Activated effector memory CD4-positive, alpha-beta T cell treated with anti-CD3 and anti-CD28 coated beads, Interleukin-2, amount 50 U/mL, for 16 hours (primary cell): ENCODE measurements at places on chromosomes 7 and 10.

DNA sequence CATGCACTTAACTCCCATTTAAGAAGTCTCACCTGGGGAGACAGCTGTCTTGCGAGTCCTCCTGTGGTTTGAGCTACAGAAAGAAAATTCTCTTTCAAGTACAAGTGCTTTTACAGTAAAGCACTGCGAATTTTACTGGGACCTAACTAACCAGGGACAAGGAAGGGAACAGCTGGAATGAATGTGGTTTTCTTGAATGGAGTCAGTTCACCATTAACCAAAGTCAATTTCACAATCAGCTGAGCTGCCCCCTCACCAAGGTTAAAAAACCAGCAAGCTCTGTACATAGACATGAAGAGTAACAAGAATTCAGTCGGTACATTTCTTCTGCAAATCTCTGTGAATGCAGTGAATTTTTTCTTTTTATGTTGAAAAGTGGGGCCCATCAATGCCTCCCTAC, 56.3 kb downstream of the GFRA1 start:
- no peak for DNase-seq

DNA sequence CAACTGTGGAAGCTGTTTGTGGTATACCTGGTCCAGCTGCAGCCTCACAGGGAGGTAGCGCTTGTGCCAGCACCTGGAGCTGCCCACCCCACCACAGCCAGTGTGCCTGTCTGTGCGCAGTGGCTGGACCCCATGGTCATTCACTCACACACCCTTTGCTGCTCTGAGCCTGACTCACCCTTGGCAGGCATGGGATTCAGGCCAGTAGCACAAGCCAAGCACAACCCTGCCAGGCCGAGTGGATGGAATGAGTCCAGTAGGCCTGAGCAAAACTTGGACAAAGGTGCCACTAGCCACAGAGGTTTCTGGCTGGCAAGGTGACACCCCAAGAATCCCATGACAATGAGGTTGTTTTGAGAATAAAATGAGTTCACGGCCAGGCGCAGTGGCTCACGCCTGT, 19.0 kb downstream of the RBM48 start:
- DNase-seq: no peak

GRCh38 chr10:122157451-122157850, 113.6 kb upstream of the BTBD16 start:
- DNase-seq: no peak

DNA sequence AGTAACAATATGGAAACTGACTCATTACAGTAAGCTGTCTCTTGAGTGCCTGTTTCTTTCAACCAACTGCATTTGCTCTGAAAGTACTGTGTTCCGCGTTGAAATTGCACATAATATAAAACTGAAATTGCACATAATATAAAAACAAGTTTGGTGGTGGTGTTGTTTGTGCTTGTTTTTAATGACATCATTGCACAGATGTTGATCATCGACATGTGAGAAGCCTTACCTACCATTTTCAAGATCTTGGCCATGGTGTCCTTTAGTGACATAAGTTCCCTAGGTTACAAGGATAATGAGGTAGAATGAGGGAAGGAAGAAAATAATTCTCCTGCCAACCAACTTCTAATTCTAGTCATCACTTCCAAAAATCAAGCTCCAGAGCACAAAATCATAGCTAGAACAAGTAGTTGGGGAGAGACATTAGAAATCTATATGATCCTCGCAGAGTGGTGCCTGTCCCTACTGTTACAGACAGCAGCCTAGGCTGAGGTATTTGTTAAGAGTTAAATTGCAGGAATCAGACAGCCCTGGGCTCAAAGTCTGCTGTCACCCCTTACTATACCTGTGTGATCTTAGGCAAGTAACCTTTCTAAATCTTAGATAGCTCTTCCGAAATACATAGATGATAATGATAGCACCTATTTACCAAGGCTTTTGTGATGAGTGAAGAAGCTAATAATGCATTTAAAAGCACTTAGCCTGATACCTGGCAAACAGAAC, 29.3 kb downstream of the DOCK4 start:
- no peak for DNase-seq

DNA sequence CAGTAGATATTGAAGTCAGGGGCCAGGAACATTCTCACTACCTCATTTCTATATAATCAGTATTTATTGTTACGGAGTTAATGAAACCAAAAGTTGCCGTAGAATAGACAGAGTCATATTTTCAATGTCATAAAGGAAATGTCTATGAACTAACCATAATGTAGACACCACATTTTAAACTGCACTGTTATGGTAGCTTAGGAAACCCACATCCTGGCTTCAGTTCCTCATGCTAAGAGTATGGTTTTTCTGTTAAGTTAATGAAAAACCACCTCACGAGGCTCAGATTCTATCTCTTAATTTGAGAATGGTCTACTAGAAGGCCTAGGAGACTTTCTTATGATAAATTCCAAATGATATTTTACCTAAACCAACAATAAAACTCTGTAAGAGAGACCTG, 166.5 kb downstream of the TMEM26 start:
- no peak for DNase-seq

DNA sequence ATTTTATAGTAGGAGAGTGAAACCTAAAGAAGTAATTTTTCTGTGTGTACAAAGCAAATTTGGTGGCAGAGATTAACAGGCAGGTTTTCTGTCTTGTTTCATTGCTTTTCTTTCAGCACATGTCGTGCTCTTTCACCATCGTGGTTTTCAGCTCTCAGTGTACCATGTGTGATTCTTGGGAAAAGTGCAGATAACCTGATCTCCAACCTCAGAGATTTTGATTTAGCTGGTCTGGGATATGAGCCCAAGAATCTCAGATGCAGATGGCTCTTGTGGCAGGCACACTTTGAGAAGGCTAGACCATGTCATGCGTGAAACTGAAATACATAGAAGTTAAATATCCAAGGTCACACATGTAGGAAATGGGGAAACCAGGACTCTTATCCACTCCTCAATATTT, 317.4 kb downstream of the EXOC4 start:
- no peak for DNase-seq

- no peak for DNase-seq
Observed at GRCh38 chr10:91311601-91312381, 91.3 kb downstream of the PCGF5 start.

GRCh38 chr10:46536171-46536570, 20.3 kb downstream of the GPRIN2 start:
- DNase-seq: no peak

GRCh38 chr7:48101968-48102367, 12.9 kb downstream of the UPP1 start:
- DNase-seq: no peak

- DNase-seq: no peak
Observed at GRCh38 chr10:100636848-100637553, 101.3 kb downstream of the HIF1AN start.

- no peak for DNase-seq
Observed at GRCh38 chr7:106501605-106502580, 159.1 kb downstream of the CCDC71L start.

DNA sequence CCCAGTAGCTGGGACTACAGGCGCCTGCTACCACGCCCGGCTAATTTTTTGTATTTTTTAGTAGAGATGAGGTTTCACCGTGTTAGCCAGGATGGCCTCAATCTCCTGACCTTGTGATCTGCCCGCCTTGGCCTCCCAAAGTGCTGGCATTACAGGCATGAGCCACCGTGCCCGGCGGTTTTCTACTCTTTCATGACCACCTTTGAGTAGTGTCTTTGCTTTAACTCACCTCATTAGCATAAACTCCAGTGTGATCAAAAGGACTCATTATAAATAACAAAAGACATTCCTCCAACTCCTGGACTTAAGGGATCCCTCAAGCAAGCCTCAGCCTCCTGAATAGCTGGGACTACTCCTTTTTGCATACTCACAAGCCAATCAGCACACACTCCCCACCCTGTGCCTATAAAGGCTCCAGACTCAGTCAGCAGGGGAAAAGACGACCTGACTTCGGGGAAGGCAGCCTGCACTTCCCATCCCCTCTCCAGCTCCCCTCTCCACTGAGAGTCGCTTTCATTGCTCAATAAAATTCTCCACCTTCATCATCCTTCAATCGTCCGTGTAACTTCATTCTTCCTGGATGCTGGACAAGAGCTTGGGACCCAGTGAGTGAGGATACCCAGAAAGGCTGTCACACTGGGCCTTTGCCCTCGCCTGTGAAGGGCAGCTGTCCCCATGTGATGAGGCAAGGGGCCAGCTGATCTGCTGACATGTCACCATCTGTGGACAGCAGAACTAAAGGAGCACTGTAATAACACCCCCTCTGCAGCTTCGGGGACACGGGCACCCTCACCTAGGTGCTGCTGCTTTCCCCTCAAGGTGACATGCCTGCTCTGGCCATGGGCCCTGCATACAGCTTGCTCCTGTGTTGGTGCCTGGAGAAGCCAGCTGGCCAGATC, 35.0 kb upstream of the EIF4H start:
- DNase-seq: no peak

DNA sequence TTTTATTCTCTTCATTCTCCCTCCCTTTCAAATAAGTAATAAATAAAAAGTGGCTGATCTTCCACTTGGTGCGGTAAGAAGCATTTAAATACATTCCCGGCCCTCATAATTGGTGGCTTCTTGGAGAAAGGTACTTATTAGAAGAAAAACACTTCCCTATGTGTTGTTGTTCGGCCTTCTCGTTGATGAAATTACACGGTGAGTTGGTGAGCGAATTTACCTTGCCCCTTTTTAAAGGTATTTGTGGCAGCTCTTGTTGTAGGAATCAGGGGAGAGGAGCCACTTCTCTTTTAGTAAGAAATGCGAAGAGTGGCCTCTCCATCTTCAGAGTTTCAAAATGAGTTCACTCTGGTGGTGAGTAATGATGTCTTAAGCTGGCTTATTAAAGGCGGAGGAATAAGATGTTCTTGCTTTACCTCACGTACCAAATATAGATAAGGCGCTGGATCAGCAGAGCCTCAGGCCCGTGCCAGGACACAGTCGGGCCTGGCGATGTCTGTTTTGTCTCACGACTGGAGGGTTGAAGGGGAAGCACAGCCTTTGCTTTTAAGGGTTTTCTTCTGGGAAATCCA, 135.9 kb downstream of the CUX1 start:
- DNase-seq: no peak

DNA sequence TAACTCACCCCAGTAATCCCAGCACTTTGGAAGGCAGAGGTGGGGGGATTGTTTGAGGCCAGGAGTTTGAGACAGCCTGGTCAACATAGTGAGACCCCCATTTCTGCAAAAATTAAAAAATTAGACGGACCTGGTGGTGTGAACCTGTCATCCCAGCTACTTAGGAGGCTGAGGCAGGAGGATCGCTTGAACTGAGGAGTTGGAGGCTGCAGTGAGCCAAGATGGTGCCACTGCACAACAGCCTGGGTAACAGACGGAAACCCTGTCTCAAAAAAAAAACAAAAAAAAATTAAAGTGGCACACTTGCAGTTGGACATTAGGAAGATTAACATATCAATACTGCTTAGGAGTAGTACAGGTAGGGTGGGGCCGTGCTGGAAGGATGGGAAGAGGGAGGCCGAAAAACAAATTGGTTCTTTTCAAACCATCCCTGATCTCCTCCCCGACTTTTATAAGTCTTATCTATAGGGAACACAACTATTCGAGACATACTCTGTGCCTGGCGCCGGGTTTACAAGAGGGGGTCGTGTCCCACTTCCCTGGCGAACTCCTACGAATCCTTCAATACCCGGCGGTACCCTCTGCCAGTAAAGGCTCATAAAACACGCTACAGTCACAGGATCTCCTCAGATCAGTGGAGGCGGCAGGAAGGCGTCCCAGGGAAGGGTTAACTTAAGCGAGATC, 628 bp downstream of the TAF6 start:
- no peak for DNase-seq

DNA sequence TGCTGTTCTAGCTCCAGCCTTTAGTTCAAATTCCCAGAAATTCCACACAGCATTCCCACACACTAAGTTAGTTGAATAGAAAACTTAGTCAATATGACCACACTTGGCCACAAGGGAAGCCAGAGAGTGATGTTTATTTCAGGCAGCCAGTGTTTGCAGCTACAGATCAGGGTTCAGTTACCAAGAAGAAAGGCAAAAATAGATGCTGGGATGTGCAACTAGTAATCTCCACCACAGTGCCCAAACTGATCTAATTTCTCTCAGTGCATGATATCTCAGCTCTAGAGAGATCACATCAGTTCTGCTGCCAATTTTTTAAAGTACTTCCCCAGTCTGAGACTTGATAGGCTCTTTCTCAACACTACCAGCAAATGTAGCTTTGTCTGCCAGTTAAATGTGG, 17.6 kb downstream of the SLF2 start:
- DNase-seq: no peak

- DNase-seq: no peak
Observed at GRCh38 chr7:81583090-81583489, 186.8 kb downstream of the HGF start.

DNA sequence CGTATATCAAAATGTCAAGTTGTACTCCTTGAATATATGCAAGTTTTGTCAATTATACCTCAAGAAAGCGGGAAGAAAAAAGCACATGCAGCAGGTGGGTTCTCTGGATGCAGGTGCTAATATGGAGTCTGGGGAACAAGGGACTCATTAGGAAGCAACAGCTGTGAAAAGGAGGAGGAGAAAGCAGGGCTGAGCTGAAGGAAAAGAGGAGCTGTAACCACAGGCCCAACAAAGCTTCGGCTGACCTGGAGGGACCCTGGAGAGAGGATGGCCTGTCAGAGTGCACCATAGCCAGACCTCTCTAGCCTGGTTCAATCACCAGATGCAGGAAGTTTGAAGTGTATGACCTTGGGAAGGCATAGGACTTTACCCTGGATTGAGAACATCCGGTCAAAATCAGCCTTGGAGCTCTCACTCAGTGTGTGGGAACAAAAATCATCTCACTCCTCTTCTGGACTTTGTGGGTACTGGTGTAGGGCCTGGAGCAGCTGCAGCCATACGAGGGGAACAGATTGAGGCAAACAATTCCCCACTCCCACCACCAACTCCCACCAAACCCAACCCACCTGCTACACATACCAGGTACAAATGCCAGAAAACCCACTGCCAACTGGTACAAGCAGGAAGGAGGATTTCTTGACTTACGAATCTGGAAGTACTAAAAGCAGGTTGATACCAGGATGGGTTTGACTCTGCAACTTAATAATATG, 36.7 kb downstream of the NPTX2 start:
- no peak for DNase-seq

DNA sequence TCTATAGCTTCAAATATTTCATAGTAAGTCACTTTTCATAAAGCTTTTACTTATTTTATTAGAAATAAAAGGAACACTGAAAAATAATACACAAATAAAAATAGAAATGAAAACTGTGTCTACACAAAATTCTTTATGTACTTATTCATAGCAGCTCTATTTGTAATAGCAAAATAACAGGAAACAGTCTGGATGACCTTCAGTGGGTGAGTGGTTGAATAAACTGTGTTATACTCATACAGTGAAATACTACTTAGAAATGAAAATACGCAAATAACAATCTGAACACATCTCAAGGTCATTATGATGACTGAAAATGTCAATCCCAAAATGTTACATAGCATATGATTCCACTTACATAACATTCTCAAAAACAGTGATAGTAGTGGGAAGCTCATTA, 138.7 kb upstream of the PCLO start:
- no peak for DNase-seq

DNA sequence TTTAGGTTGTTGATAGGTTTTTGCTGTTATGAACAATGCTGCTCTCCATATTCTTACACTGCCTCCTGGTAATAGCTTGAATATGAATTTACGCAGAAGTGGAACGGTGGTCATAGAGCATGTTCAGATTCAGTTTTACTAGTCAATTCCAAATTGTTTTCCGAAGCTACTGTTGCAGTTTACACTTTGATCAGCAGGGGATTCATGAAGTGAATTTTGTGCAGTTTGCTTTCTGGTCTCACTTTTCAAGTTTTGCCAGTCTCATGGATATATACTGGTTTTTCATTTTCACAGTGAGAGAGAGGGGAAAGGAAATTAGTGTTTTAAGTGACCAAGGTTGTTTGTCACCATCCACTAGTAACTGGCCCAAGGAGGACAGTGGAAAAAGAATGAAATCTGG, 171.3 kb downstream of the PRKCQ start:
- DNase-seq: no peak
